Islet precursor cell (in vitro differentiated cells): ENCODE measurements at places on chromosomes 2 and 18.

DNA sequence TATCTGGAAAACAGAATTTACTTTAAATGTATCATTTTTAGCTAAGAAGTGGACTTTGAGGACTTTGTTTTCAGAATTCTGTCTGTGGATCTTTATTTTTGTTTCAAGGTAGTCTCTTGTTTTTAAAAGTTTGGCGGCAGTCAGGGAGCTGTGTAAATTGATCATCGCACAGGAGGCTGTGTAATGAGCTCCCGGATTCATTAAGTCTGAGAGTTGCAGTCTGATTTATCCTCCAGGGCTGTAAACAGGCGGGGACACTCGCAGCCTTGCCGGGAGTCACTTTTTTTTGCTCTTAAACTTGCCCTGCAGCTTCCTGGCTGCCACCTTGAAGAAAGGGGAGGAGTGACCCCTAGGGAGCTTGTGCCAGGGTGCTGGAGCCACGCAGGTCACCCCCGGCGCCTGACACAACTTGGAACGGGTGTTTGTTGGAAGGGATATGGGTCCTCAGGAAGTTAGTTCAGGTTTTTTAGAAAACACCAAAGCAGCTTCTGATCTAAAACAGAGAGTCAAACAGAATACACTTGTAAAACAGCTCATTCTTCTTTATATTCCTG, 76.2 kb downstream of the DCDC2C start:
- DNase-seq, result no peak

- DNase-seq, result no peak
Observed at GRCh38 chr2:27940090-27940671, 49.7 kb downstream of the BABAM2 start.

- no peak for DNase-seq
Observed at GRCh38 chr2:191114403-191114886, 36.3 kb downstream of the STAT4 start.

GRCh38 chr18:433298-433697, 67.2 kb downstream of the COLEC12 start:
- DNase-seq, result no peak

- no peak for DNase-seq
Observed at GRCh38 chr2:236664136-236664535, 94.5 kb downstream of the ACKR3 start.

DNA sequence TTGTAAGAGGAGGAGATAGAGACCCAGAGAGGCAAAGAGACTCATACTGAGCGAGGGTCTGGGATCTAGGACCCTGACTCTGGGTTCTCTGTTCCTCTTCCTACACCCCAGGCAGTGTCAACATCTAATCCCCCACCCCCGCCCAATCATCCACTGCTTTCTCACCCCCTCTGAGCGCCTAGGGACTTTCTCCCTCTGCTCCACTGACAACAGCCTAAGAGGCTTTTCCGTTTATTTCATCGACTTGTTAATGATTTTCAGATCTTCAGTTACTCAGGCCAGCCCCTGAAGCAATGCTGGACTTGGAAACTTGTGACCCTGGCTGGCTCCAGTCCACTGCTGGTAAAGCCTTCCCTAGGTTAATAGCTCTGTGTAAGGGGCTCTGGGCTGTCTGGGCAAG, 65.1 kb downstream of the TFCP2L1 start:
- DNase-seq, result no peak

DNA sequence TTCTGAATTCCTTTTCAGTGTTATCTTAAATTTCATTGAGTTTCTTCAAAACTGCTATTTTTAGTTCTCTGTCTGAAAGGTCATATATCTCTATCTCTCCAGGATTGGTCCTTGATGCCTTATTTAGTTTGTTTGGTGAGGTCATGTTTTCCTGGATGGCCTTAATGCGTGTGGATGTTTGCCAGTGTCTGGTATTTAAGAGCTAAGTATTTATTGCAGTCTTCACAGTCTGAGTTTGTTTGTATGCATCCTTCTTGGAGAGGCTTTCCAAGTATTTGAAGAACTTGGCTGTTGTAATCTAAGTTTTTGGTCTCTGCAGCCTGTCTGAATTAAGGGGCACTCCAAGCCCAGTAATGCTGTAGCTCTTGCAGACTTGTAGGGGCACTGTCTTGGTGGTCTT, 249.3 kb downstream of the ZNF385B start:
- no peak for DNase-seq

DNA sequence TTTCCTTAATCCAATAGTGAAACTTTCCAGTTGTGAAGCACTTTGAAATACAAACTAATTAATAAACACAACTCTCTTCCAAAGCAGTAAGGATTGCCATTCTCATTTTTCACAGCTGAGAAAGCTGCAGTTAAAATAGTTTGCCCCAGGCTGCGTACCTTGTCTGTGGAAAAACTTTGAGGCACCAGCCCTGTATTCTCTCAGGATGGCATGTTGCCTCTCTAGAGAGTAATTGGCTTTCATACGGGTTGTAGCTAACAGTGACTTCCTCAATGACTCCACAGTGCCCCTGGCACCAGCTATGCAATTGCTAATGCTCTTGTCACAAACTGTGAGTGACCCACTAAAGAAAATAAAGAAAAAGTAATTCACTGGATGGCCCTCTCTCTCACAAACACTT, 345.7 kb downstream of the MTX2 start:
- DNase-seq, result no peak

- DNase-seq, result no peak
Observed at GRCh38 chr2:99242151-99242550, 13.3 kb downstream of the LYG2 start.

DNA sequence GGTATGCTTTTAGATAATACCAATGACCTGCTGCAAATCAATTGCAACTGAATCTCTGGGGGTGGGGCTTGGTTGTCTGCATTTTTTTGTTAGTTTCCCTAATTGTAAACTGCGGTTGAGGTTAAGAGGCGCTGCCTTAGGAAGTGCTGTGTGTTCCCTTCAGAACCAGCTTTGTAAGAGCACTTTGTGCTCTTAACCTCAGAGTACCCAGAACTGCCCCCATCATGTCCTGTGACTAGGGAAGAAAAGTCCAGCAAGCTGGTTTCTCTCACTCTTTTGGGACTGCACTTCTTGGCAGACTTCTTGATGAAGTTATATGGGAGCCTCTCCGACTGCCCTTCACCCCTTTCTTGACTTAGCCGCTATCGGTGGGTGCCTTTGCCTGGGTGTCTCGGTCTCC, 245.5 kb upstream of the CXCR4 start:
- DNase-seq, result peak; percentile 25

- no peak for DNase-seq
Observed at GRCh38 chr2:118437501-118437900, 349.2 kb downstream of the INSIG2 start.

DNA sequence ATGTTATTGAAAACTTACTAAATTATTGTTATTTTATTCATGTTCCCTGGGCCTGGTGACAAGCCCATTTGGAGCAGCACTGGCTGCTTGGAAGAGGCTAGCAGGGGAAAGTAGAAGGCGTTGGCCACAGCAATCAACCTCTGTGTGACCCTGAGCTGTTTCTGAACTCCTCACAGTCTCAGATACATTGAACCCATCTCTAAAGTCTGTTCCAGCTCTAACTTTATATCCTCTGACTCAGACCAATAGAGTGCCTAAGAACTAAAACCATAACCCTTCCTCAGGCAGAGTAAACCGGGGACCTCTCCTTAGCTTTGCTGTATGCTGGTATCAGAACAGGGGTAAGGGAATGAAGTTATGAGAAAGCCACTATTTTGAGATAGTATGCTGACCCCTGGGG, 96.4 kb upstream of the NOL4 start:
- no peak for DNase-seq
